Stimulated activated CD4-positive, alpha-beta T cell treated with anti-CD3 and anti-CD28 coated beads, Interleukin-4, amount 100 ng/mL, for 1 hour (primary cell): ENCODE measurements at places on chromosomes 12 and 14.

DNA sequence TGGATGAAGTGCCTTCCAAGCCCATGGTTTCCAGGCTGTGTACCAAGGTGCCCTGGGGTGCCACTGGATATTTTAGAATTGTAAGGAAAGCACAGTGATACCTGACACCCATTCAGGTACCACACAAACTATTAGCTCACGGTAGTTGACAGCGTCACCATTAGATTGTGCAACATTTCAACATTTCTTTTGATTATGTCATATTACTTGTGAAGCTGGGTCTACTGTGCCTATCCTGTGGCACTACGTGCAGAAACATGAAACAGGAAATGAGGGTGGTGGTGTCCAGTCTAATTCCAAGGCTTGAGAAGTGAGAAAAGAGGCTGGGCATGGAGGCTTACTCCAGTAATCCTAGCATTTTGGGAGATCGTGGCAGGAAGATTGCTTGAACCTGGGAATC lies 75.5 kb upstream of the CPM start:
- DNase-seq, result no peak

DNA sequence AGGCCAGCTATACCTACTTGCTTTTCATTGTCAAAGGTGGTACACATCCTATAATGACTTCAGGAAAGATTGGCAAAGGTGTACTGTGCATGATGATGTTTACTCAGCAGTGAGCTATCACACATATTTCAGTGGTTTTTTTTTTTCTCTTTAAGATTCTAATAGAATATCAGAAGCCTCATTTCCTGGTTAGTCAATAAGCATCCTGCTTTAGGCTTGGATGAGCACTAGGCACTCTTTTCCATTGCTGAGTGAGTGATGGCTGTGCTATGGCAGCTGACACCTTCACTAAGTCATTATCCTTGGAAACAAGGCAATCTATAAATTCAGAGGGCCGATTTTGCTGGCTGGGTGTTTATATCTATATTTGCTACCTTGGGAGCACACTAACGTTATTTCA lies 161.1 kb upstream of the RASSF8 start:
- DNase-seq, result no peak

DNA sequence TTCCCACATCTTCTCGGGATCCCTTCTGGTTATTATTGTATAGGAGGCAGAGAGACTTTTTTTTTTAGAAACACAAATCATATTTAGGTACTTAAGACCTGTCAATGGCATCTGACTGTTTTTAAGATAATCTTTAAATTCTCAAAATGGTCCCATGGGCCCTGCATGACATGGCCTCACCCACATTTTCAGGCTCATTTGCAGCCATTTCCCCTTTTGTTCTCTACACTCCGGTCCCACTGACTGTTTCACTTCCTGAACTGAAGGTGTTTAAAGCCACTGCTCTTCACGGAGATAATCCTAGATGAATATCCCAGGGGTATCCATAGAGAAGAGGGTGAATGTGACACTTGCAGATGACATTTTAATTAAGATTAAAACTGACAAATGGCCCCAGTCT lies 12.3 kb upstream of the C12orf71 start:
- DNase-seq, result no peak

GRCh38 chr12:130617219-130617618 lies 98.9 kb downstream of the RIMBP2 start:
- DNase-seq, result no peak

DNA sequence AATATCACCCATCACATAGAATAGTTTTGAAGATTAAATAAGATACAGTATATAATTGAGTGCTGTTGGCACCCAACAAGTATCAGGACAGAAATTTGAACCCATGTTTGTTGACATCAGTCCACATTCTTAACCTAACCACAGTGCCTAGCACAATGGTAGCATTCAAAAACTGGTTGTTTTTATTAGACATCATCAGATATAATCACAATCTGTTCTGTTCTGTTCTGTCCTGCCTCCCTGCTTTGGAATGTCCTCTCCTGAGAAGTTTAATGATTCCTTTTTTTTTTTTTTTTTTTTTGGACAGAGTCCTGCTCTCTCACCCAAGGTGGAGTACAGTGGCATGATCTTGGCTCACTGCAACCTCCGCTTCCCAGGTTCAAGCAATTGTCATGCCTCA lies 476.6 kb downstream of the RMST start:
- DNase-seq, result no peak
